CD4-positive, CD25-positive, alpha-beta regulatory T cell (primary cell): ENCODE measurements at places on chromosomes 7 and 10.

- DNase-seq = no peak
These were observed 16.3 kb downstream of the VWC2 start for GRCh38 chr7:49789736-49790135.

GRCh38 chr7:134988161-134988560, 1.9 kb downstream of the AGBL3 start:
- no peak for DNase-seq

DNA sequence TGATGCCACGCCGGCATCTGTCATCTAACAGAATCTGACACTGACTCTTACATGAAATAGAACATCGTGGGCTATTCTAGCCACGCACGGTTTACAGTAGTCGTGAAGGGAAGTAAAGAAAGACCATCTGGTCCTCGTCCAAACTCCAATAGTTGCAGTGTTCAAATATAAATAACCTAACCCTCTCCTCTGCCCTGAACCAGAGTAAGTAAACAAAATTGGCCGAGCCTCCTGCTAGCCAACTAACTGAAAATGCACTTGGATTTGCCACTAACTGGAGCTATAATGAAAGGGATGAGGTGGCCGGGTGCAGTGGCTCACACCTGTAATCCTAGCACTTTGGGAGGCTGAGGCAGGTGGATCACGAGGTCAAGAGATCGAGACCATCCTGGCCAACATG, 29.5 kb upstream of the ZC3HAV1L start:
- DNase-seq = no peak

DNA sequence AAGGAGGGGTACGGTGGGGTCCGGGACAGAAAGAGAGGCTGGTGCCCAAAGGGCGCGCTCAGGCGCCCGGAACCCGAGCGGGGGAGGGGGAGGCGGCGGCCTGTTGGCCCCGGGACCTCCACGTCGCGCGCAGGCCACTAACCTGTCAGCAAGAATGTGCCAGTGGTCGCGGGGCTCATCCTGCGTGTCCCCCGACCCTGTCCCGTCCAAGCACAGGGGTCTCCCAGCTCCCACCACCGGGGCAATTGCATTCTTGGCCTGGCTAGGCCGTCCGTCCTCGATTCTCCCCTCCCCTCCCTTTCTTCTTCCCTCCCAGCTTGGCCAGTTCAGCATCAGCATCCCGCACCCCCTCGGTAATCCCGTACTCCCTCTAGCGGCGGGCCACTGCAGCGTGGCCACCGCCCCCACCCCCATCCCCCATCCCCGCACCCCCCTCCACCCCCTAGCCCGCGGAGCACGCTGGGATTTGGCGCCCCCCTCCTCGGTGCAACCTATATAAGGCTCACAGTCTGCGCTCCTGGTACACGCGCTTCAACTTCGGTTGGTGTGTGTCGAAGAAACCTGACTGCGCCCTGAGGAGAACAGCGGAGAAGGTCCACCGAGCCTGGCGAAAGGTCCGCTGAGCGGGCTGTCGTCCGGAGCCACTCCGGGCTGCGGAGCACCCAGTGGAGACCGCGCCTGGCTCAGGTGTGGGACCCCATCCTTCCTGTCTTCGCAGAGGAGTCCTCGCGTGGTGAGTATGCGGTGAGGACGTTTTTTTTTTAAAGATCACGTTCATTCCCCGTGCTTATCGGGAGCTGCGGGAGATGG, at the start of gene SGCE:
TSS of gene SGCE (minus strand) at position 286 of the 810 bp plus-strand sequence. CDS start at position 251, 35 bp downstream.
- peak; percentile 22 for DNase-seq

GRCh38 chr7:147235645-147236382, 1119.2 kb downstream of the CNTNAP2 start:
- DNase-seq = no peak

- DNase-seq = no peak
These were observed 66.8 kb downstream of the MKI67 start for GRCh38 chr10:128059266-128059981.

DNA sequence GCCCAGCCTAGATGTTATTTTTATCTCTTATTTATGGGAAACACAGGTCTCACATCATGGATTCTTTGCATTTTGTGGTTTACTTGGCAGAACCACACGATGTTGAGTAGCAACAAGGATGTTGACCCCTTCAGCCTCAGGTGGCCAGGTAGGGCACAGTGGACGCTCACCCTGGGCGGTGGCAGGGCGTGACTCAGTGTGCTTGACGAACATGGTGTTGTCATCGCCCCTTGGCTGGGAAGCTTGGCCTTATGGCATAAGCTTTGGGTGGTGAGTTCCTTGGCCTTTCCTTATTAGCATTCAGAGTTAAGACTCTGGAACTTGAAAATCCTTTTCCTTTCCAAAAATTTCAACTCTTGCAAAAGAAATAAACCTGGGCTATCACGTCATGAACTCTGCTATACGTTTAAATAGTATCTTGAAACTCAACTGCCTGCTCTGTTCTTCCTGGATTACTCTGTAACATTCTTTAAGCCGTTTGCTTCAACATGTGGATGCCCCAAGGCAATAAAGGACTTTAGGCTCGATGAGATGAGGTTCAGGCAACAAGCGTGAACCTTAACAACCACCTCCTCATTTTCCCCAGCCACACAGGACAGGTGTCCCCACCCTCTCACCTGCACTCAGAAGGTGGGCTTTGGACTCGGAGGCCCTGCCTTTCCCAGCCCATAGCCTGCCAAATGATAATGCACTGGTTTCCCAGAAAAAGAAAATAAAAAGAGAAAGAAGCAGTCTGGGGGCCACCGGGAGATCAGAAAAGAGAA, 22.5 kb upstream of the ECHDC3 start:
- DNase-seq = no peak

- no peak for DNase-seq
These were observed 276.9 kb downstream of the DNAJB6 start for GRCh38 chr7:157613575-157614322.

- no peak for DNase-seq
These were observed 14.4 kb upstream of the STARD3NL start for GRCh38 chr7:38163671-38164070.

DNA sequence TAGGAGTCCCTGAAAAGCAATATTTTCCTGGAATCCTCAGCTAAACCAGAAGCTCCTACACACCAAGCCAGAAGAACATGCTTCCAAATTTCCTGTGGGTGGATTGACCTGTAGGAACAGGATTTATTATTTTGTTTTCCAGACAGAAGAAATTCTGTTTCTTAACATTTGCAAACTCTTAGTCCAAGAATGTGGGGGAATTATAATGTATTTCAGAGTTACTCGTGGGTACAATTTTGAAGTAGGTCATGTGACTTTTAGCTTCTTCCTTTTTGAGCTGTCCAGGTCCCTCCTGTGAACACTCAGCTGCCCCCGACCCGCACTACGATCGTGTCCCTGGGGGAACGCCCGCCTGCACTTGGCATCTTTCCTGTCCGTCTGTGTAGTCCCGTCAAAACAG, 27.7 kb upstream of the VIPR2 start:
- DNase-seq = no peak

DNA sequence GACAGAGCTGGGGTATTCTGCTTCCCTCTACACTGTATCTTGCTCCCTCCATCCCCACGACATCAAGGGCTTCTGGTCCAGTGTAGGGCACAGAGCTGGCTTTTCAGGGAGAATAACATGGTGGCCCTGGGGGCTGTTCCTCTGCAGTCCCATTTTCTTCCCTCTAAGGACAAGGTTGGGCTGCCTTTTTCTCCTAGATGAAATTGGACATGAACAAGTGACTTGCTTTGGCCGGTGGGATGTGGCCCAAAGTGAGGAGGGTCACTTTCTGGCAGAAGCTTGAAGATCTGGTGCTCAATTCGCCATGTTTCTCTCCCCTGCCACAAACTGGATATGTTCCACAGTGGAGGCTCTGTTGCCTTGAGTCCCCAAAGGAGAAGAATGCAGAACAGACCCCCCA, 235.7 kb downstream of the EMX2 start:
- DNase-seq = no peak

DNA sequence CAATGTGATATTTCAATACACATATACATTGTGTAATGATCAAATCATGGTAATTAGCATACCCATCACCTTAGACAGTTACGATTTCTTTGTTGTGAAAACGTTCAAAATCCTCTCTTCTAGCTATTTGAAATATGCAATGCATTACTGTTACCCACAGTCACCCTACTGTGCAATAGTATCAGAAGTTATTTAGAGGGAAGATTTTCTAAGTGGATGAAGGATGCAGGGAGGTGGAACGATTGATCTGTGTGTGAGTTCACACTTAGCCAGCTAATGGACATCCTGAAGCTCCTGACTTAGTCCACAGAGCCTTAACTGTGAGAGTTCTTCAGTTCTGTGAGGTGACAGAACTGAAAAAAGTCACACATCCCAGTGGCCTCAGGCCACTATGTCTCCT, 97.2 kb upstream of the LAMB4 start:
- no peak for DNase-seq

- DNase-seq = no peak
These were observed 10.5 kb downstream of the ST8SIA6 start for GRCh38 chr10:17443707-17444387.

DNA sequence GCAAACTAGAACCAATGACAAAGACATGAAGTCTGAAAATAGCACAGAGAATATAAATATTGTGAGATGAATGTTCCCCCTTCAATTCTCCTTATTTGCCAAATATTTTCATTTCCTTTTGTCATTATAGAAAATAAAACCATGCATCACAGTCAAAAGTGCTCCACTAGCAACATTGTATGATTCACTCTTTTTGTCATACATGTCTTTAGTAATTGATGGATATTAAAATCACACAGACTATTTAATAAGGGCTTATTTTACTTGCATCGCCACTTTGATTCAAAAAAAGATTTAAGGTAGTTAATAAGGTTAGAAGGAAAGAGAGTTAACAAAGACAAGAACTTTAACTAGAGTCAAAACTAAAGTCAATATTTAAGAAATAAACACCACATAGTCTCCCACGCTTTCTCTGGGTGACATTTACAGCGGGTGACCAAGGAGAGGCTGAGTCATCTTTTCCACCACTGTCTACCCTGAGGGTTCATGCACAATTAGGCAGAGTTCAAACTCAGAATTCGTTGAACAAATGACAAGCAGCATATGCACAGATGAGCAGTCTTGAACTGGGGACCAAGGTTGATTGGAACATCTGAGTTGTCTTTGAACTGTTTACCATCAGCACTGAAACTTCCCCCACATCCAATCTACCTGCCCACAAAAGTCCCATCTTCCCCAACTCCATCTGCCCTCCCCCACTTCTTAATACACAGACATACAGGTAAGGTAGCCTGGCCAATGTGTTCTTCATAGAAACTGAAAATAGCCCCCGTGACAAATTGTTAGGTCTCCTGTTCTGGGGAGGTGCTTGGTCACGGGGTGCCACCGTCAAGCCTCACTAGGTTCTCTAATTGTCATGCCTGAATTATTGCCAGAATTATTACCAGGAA, 42.5 kb downstream of the C7orf25 start:
- peak; percentile 43 for DNase-seq

- no peak for DNase-seq
These were observed 47.3 kb upstream of the CPXM2 start for GRCh38 chr10:123938890-123939289.

DNA sequence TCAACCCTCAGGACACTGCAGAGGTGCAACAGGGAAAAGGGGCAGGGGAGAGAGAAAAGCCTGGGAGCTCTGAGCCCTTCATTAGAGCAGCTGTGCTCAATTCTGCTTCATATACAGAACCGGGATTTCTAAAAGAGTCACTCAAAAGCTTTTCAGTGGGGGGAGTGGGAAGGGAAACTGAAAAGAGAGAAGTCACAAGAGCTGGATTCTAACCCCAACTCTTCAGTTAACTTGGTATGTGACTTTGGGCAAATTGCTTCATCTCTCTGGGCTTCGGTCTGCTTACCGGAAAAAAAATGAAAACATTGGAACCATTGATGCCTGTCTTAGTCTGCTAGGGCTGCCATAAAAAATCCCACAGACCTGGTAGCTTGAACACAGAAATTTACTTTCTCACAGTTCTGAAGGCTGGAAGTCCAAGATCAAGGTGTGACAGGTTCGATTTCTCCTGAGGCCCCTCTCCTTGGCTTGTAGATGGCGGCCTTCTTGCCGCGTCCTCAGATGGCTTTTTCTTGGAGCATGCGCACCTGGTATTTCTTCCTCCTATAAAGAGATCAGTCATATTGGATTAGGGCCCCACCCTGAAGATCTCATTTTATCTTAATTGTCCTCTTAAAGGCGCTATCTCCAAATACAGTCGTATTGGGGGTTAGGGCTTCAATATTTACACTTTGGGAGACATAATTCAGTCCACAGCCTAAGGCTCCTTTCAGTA, 118.3 kb upstream of the KMT2E start:
- DNase-seq = no peak

DNA sequence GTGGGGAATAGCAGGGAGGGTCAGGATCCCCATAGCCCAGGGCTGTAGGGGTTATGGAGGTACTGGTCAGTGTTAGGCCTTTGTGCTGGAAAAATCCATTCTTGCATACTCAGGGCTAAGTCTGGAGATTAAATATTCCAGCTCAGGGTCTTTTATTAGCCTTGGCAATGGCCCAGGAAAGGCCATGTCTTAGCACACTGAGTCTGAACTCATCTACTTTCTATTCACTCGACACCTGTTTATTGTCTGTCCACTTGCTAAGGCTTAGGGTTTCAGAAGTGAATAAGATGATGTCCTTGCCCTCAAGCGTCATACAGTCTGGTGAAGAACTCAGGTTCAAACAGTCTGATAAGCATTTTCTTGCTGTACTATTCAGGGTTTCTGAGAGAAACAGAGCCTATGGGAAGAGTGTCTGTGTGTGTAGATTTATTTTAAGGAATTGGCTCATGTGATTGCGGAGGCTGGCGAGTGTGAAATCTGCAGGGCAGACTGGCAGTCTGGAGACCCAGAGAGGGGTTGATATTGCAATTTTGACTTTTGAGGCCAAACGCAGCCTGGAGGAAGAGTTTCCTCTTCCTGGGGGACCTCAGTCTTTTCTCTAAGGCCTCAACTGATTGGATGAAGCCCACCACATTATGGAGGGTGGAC, 135.8 kb downstream of the RAMP3 start:
- DNase-seq = no peak

DNA sequence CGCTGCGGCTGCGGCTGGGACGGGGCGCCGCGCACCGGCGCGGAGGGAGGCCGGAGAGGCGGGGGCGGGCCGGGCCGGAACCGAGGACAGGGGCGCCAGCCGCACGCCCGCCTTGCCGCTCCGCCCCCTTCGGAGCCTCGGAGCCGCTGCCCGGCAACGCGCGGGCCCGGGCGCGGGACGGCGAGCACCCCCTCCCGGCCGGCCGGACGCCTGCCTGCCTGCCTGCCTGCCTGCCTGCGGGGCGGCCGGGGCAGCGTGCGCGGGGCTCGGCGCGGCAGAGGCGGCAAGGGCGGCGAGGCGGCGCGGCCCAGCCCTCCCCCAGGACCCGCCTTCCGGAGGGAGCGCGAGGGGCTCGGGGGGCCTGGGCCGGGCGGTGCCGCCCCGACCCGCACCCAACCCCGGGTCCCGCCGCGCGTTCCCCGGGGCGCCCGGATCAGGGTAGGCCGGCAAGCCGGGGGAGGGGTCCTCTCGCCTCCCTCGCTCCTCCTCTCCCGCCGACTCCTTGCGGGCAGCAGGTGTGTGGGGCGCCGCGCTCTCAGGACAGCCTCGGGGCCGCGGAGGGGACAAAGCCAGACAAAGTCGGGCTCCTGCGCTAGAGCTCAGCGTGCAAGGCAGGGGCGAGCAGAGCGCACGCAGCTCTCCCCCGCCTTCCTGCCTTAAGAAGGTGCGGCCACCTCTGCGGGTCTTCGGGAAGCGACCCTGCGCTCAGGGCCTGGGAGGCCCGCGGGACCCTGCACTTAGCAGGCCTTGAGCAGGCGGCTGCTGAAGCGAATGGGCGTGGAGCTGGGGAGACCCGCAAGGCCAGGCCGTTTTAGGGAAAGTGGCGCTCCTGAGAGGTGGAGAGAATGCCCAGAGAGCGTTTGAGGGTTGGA, at the start of gene KIAA1549:
TSS of gene KIAA1549 (minus strand) at position 58 of the 872 bp plus-strand sequence. CDS start 120 bp downstream, outside the sequence.
- DNase-seq = no peak
